ENCODE measurements at places on chromosomes 3 and 15.

DNA sequence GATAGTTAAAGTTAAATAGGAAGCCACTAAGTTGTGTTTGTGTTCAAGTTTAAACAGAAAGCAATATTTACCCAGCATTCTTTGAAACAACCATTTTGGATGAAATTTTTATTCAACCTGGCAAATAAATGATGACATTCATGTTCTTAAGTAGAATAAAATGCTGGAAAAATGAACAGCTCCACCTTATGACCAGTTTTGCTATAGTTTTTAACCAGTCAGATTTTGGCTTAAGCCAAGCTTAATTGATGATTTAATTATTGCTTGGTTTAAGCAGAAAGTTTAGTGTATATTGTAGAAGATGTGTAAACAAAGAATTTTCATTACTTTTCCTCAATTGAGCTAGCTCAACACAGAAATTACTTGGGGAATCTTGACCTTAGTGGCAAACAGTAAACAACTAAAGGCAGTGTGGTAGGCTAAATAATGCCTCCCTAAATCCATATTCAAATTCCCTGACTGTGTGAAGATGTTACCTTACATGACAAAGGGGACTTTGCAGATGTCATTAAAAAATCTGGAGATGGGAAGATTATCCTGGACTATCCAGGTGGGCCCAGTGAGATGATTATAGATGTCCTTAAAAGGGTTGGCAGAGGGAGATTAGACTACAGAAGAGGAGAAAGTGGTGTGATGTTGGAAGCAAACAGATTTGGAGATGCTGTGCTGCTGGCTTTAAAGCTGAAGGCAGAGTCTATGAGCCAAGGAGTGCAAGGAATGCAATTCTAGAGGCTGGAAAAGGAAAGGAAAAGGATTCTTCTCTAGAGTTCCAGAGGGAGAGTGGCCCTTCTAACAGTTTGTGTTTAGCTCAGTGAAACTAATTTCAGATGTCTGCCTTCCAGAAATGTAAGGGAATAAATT is 448.6 kb upstream of the GOLIM4 start:
- no peak for DNase-seq

DNA sequence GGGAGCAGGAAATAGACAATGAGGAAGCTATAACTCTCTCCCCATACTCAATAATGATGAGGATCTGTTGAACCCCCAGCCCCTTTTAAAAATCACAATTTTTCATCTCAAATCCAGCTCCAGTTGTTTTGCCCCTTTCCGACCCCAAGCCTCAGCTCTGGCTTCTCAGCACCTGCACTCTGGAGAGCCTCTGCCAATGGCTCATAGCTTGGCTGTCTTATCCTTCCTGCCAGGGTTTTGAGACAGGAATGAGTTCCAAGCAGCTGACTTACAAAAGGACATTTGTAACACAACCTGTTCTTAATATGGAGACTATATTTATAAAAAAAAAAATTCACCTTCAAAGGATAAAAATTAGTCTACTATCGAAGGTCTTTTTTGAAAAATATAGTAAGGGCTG is 105.9 kb upstream of the NEDD4 start:
- DNase-seq = no peak

GRCh38 chr3:174352227-174352626 is 506.9 kb upstream of the NAALADL2 start:
- no peak for DNase-seq

DNA sequence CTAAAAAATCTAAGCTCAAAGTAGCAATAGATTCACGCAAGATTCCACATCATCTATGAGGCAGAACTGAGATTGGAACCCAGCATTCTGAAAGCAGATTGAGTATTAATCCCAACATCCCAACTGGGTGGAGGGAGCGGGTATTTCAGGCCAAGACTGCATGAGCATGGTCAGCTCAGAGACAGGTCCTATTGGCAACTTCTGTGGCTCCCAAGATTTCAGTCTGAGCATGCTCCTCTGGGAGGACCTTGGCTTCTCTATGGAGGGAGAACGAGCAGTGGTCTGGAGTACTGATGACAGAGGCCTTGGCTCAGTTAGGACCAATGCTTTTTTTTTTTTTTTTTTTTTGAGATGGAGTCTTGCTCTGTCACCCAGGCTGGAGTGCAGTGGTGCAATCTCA is 4.0 kb upstream of the ITGA11 start:
- peak; percentile 72 for DNase-seq

DNA sequence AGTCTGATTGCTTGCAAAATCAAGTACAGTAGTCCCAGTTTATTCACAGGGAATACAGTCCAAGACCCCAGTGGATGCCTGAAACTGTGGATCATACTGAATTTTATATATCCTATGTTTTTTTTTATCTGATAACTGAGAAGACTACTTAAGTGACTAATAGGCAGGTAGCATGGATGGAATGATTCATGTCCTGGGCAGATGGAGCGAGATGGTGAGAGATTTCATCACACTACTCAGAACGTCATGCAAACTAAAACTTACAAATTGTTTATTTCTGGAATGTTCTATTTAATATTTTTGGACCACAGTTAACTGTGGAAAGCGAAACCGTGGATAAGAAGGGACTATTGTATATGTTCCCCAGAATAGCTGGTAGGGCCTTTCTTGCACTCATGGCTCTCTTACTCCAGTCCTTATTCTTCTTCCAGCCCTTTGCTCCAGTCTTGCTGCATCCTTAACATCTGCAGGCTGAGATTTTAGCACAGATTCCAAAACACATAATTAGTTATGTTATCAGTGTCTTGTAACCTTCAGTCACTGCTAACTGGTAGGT is 290.0 kb downstream of the ADAMTSL3 start:
- no peak for DNase-seq

DNA sequence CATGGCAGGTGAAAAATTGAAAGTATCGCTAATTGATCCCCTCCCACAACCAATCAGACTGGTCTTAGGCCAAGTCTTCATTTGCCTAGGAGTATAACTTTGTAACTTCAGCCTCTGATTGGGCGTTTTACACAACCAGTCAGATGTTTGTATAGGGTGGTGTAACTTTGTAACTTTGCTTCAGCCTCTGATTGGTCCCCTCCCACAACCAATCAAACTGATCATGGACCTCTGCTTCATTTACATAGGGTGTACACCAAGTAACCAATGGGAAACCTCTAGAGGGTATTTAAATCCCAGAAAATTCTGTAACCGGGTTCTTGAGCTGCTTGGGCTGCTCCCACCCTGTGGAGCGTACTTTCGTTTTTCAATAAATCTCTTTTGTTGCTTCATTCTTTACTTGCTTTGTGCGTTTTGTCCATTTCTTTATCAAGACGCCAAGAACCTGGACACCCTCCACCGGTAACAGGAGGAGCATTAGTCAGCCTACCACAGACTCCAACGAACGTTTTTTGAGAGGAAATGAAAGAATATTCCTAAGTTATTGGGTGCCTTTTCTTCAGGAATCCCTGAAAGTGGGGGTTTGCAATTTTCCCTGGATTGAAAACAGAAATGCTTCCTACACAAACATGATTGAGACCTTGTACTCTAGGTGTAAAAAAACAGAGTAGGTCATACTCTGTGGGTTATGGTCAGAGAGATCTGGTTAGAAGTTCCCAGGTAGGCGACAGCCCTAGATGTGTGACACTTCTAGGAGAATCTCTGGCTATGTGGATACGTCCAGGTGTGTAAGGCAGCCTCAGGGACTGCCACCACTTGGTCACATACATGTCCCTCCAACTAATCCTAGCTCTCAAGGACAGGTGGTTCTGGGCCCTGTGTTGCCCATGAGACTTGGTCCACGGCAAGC is 5.5 kb upstream of the SACM1L start:
- no peak for DNase-seq

DNA sequence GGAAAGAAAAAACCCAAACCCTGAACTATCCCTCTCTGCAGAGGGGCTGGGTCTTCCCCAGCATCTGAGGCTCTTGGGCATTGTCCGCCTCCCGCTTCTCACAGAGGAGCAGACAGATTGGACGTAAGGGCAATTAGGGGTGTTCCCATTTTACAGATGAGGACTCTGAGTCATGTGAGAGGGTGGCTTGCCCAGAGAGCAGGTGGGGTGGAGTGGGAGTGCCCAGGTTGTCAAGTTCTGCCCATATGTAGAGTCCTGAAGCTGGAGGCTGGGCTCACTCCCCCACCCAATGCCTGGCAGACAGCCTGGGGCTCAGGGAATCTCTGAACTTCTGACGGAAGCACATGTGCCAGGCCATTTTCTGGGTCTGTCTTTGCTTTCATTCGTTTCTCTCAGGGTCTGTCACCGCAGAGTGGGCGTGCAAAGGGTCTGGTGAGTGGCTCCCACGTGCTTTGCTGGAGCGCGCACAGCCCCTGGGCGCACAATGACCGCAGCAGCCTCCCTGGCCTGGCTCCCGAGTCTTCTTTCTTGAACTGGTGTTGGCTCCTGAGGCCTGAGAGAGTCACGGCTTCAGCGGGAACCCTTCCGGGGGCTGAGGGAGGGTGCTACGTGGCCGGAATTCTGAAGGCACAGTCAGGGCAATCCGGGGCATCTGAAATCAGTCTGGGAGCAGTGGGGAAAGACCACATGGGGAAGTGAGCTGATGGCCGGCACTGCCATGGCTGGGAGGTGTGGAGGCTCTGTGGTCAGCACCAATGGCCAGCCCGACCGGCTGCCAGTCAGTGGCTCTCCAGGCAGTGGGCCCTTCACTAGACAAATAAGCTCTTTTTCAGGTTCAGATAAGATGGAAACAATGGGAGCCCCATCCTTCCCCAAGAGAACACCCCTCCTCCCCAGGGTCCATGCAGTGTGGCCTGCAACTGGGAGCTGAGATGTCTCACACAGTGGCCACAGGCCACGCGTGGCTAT is 1.1 kb upstream of the TRPM1 start:
- DNase-seq = no peak

DNA sequence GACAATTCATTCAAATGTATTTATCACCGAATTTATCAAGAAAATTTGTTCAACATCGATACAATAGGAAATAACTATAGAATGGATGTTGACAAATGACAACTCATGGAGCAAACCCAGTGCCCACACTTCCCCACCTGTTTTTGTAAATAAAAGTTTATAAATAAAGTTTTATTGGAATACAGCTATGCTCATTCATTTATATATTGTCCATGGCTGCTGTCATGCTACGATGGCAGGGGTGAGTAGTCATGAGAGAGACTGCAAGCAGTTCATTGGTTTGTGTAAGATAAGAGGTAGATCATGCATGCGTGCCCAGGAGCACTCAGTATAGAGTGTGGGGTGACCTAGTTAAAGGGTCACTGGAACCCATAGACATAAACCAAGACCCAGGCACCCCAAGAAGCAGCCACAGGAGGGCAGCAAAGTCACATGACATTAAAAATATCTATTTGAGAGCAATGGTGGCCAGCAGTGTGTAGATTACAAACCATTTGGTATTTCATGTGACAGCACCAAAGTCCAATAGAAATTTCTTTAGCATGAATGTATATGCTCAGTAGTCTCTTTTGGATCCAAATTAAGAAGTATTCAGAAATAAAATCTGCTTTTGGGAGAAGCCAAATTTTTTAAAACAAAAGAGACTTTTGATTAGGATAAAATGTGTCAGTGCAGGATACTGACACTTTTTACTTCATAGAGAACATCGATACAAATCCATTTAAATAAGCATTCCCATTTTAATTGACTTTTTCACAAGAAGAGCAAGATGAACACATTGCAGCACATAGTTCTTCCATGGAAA is 794.8 kb downstream of the MCTP2 start:
- no peak for DNase-seq

DNA sequence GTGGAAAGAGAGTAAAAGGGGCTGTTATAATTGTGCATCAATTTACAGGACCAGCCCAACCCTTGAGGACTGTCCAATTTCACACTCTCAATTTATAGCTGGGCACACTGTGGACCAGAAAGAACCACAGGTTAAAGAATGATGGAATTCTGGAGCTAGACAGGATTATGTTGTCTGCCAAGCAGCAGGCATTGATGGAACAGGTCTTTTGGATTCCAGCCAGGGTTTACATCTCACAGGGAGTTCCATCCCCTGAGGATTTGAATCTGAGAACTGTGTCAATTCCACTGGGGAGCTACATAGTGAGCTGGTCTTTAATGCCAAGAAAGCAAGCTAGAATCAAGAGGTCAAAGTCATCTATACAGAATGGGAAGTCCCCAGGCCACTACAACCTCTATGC is 389.5 kb upstream of the WNT5A start:
- DNase-seq = no peak

DNA sequence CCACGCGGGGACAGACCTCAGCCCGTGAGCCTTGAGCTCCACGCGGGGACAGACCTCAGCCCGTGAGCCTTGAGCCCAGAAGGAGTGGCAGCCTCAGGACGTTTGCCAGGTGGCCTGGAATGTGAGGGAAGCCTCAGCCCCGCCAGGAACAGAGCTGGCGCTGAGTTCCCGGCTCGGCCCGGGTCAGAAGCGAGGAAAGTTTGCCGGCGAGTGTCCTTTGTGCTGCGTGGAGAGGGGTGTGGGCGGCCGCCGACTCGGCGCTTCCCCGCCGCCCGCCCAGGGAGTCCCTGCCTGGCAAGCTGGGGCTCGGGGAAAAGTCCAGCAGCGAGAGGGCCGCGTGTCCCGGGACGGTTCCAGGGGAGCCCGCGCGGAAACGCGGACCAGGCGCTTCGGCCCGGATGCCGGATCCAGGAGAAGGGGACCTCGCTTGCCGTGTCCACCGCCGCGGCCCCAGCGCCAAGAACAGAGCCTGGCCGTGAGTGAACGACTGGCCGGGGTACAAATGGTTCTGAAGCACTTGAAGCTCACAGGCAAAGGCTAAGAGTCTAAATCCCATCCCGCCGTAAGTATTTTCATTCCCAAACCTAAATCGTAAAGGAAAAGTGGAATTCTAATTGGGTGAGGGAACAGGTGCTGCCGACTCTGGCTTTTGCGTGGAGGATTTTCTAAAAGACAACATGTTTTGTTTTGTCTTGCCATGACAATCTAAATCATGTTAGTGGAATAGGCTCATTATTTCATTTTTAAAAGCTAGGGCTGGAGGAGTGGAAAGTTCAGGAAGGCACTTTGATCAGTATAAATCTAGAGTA is 1.7 kb downstream of the LRRN1 start:
- no peak for DNase-seq

Data from coronary artery (tissue), 2 donors.